Stimulated activated CD4-positive, alpha-beta T cell treated with anti-CD3 and anti-CD28 coated beads, Interleukin-4, amount 100 ng/mL, for 1 hour (primary cell): ENCODE measurements at places on chromosomes 6 and 20.

- no peak for DNase-seq
Observed at GRCh38 chr20:53901064-53901463, 169.3 kb downstream of the BCAS1 start.

DNA sequence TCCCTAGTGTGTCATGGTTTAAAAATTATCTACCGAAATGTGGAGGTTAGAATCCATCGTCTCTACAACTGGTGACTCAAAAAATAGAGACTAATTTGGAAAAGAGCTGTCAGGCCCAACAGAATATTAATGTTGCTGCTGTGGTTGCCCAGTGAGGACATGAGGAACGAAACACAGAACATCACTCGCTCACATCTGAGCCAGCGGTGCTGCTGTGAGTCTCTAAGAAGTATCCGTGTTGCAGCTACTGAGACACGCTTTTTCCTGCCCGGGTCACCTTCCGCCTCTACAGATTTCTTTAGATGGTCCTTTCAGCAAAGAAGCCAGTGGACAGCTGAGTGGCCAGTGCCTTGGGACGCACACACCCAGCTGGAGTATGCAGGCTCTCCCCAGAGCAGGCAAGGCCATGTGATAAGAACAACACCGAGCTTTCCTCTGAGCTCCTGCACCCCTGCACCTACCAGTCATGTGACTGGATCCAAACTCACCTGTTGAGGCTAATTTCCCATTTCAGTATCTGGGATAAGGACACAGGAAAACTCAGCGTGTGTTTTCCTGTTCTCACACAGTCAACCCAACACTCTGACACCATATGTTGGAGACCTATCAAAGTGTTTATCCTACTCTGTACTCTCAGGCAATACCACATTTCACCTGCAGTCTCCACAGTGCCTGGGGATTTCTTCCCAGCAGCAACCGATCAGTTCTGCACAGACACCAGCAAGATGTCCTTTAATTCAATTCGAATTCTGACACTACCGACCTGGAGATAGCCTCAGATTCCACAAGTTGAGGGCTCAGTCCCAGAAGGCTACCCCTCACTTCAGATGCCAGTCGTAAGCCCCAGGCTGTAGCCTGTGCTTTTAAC is 119.0 kb upstream of the RPS6KA2 start:
- no peak for DNase-seq

- no peak for DNase-seq
Observed at GRCh38 chr6:106783640-106784566, 154.5 kb downstream of the QRSL1 start.

DNA sequence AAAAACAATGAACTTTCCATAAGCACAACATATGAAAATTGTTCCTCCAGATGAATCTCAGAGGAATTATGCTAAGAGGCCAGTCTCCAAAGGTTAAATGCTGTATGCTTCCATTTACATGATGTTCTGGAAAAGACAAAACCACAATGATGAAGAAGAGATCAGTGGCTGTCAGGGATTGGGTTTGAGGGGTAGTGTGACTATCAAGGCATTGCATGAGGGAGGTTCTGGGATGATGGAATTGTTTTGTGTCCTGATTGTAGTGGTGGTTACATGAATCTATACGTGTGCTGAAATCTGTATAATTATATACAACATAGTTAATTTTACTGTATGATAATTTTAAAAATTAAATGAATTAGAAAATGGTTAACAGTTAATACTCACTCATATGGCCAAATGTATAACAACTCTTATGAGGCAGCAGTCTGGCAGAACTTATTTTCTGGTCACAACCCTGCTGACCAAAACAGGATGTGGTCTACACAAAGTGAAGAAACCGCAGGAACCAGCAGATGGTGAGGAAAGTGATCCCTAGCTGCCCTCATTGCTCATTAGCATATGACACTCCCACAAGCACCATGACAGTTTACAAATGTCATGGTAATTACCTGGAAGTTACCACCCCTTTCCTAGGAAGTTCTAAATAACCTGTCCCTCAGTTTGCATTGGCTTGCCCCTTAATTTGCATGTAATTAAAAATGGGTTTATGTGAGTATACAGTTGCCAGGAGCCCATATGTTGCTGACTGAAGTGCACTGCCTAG is 31.9 kb downstream of the NSFL1C start:
- no peak for DNase-seq

- no peak for DNase-seq
Observed at GRCh38 chr6:33455051-33455450, 675 bp downstream of the ZBTB9 start.

GRCh38 chr6:3535776-3536435 is 79.1 kb upstream of the SLC22A23 start:
- no peak for DNase-seq

DNA sequence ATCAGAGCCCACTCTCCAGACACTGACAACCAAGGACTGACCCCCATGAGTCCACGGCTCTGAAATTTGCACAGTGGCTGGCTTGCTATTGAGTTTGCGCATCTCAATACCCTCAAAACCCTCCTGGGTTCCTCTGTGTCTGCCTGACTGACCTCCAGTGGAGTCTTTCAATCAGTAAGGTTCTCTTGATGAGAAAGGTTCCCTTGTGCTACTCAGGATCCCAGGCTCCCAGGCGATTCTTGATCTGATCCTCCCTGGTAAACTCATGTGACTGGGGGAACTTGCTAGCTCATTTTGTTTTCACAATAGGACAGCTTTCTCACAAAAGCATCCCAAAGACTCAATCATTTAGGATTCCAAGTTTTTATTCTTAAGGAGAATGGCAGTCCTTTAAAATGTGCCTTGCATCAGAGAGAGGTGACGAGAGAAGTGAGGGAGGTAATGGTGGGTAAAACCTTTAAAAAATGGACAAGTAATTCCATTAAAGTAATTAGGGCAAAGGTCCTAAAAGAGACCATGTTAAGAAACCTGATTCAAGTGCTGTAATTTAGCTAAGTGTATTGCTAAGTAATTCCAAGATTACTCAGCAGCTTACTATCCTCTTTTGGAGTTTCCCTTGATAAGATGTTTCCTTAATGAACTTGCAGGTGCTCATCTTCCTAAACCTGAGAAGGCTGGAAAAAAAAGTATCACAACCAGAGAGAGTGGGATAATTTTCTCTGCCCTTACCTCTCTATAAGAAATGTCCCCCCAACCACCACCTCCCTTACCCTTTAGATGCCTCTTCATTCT is 304.7 kb upstream of the SGK1 start:
- DNase-seq = no peak

- no peak for DNase-seq
Observed at GRCh38 chr6:32439602-32440214, at the start of gene HLA-DRA. Gene HLA-DRA (plus strand): TSS chr6:32439887. CDS start chr6:32439951, 64 bp downstream.

DNA sequence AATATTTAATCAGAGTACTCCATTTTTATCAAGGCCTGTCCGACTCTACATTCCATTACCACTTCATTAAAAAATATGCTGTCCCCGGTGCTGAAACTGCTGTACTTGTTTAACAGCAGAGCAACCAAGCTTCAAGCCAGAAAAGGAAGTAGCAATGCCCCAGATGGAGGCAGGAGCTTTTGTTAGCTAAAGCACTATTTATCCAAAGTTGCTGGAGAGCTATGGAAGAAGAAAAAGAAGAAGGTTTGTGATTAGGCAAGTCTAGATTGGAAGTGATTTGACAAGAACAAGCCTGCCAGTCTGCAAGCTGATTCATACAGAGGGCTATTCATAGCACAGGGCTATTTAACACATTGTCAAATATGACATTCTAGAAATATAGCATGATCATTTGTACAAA is 160.9 kb upstream of the SPTLC3 start:
- no peak for DNase-seq
